ENCODE measurements at places on chromosomes 13 and 19.

GRCh38 chr19:29760752-29761502, 45.9 kb upstream of the C19orf12 start:
- DNase-seq: no peak

- DNase-seq: no peak
Measured at GRCh38 chr13:97440598-97441170, 6.7 kb downstream of the RAP2A start.

DNA sequence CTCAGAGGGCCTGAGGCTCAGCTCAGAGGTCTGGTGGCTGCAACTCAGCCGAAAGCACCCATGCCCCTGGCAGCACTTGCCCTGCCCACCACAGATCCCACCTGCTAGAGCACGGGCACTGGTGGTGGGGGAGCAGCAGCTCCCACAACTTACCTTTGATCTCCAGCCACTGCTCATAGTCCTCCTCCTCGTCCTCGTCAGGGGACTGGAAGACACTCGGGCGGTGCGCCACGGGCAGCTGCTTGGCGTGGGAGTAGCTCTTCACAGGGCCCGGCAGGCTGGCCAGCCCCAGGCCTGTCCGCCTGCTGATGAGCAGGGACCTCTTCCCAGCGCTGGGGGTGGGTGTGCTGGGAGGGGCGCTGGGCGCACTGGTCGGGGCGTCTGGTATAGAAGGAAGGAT, 14.6 kb downstream of the SUGP1 start:
- DNase-seq: no peak

- DNase-seq: no peak
Measured at GRCh38 chr19:31883296-31883990, 462.0 kb upstream of the ZNF507 start.

DNA sequence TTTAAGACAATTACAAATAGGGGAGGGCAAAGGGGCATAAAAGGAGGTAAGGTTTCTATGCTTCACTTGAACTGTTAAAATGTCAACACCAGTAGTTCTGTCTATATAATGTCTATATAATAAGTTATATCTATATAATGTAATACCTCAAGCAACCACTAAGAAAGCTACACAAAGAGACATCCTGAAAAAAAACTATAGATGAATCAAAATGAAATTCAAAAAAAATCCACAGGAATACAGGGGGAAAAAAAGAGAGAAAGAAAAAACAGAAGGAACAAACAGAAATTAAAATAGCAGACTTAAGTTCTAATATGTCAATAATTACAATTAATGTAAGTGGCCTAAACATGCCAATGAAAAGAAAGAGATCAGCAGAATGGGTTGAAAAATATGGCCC, 186.0 kb downstream of the KCTD15 start:
- DNase-seq: no peak

Measured in stimulated activated CD4-positive, alpha-beta T cell treated with anti-CD3 and anti-CD28 coated beads, Interleukin-1b, Interleukin-23, amount 100 ng/mL, for 1 hour (primary cell).